A172 (cell line): ENCODE measurements at places on chromosomes 1 and 21.
A peak's percentile ranks its signal among the peaks of the same experiment; 100 is the strongest.

- DNase-seq = peak; percentile 69
Observed at GRCh38 chr1:31373056-31373896, at the start of gene FABP3. FABP3 (minus strand) TSS chr1:31373076; CDS start chr1:31373014, 62 bp downstream.

GRCh38 chr1:162235241-162235800, 141.3 kb downstream of the SPATA46 start:
- DNase-seq = no peak

- peak; percentile 100 for DNase-seq
Observed at GRCh38 chr1:221439747-221440501, 302.0 kb downstream of the DUSP10 start.

DNA sequence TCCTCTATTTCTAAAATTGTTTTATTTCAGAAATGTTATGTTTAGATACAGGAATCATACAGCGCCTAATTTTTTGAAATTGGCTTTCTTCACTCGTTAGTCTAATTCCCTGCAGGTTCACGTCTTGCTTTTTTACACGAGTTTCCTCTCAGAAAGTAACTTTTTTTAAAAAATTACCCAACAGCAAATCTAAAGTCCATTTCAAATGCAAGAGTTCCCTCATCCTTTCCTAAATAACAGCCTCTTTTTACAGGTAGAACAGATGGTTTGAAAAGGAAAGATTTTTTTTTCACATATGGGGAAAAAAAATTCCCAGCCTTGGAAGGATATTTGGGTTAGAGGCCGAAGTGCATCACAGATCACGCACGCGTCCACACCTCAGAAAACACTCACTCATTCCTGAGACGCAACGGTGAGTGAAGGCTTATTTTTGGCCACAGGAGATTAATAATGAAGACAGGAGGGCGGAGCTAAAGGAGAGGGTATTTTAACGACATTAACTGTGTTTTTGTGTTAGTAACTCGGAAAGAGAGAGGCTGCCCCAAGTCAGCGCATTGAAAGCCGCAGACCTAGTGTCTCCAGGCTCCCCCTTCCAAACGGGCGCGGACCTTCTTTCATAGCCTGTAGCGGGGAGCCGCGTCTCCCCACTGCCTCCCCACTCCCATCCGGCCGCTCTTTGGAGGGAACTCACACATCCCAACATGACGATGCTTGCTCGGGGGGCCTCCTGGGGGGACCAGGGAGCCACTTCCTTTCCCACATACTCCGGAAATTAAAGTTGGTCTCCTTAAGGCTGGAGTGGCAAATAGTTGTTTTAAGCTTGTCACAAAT, 969 bp upstream of the RIPK4 start:
- DNase-seq = peak; percentile 73

DNA sequence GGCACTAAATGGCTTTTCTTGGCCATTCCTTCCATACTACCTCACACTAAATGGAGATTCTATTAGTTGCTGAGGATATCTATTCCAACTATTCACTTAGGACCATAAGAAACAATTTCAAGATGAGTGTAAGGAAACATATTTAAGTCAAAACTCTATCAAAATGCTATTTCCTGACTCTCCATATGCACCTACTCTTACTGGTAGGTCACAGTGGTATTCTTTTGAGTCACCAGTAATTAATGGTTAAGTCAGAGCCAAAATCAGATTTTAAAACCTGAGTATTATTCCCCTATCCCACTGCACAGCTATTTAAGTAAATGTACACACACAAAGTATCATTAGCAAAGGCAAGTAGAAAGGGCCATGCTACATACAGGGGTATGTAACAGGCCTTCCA, 50.3 kb downstream of the ARID4B start:
- DNase-seq = no peak

DNA sequence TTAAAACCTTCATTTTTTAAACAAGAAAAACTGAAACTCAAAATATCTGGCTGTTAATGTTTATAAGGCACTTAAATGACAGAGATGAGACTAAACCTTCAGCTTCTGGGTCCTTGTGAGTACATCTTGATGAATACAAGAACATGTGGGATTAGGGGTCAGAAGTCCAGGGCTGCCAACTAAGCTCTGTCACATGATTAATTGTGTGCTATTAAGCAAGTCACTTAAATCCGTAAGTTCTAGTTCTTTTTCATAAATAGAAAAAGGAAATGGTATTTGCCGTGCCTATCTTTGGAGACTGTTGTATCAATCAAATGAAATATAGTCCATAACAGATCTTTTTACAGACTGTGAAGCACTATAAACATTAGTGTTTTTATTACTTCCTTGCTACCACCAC, 43.2 kb upstream of the KCTD3 start:
- no peak for DNase-seq

DNA sequence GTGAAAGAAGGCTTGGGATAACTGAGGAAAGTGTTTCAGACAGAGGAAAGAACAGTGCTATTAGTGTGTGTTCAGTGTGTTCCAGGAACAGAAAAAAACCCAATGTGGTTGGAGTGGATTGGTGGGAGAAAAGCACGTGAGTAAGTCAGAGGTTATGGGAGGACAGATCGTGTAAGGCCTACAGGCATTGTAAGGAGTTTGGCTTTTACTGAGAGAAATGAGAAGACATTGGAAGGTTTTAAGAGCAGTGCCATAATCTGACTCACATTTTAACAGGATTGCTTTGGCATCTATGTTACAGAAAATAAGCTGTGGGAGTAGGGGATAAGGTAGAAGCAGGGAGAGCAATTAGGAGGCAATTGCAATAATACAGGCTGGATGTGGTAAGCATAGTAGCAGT, 4.8 kb downstream of the ARPC5 start:
- DNase-seq = no peak

DNA sequence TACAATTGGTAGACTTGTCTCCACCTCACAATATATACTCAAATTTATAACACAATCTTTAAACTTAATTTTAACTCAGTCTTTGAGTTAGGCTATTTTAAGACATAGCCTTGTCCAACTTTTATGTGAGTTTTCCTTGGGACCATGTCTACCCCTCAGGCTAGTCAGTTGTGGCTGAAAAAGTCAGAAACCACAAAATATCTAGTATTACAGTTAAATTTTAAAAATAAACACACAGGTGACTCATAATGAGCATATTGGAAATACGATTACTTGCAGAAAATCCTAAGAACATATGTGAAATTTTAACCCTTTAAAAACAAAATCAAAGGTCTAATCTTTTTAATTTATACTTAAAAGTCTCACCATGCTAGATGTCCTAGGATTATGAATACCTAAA, 4.8 kb upstream of the ASB17 start:
- no peak for DNase-seq

DNA sequence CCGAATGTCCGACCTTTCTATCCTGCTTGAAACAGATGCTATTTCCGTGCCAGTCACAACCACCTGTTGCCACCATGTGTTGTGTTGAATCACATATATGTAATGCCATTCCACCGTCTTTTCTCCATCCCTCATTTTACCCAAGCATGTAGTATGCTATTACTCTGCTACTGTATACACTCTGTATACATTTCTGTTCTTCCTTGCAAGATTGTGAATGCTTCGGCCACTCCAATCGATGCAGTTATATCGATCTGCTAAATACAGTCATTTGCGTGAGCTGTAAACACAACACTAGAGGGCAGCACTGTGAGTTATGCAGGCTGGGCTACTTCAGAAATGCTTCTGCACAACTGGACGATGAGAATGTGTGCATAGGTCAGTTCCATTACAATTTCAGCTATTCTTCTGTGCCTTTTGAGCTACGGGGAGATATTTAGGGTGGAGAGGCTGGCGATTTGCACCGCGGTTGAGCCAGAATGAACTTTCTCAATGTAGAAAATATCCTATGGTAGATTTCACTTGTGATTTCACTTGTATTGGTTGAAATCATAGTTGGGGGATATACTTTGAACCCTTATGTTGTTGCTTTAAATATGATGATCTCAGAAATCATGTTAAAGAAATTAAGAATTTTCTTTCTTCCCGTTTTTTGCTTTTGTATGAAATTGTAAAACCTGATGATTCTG, 289.8 kb downstream of the NTNG1 start:
- DNase-seq = peak; percentile 16

DNA sequence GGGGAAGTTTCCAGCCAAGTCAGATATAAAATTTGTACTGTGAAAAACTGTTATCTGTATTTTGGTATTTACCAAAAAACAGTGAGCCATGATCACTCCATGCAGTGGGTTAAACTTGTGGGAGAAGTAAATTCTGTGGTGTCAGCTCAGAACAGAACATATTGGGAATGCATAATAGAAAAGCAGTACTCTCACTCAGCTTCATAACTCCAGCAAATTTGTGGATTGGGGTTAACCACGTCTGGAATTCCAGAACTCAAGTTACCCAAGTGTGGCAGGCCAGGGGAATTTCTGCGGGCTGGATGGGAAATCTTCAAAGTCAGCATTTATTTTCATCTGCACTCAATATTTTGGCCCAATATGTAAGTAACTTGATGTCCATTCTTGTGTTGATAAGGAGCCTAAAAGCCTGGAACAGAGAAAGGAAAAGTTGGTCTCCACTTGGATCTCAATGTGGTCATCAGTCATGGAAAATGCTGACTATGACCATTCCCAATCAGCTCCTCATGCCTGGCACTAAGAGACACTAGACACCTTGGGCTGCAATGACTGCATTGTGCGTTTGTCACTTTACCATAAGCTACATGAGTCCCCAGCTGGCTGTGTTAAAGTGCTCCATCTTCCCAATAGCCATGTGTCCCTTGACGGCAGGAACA, 39.1 kb upstream of the ENAH start:
- peak; percentile 51 for DNase-seq

DNA sequence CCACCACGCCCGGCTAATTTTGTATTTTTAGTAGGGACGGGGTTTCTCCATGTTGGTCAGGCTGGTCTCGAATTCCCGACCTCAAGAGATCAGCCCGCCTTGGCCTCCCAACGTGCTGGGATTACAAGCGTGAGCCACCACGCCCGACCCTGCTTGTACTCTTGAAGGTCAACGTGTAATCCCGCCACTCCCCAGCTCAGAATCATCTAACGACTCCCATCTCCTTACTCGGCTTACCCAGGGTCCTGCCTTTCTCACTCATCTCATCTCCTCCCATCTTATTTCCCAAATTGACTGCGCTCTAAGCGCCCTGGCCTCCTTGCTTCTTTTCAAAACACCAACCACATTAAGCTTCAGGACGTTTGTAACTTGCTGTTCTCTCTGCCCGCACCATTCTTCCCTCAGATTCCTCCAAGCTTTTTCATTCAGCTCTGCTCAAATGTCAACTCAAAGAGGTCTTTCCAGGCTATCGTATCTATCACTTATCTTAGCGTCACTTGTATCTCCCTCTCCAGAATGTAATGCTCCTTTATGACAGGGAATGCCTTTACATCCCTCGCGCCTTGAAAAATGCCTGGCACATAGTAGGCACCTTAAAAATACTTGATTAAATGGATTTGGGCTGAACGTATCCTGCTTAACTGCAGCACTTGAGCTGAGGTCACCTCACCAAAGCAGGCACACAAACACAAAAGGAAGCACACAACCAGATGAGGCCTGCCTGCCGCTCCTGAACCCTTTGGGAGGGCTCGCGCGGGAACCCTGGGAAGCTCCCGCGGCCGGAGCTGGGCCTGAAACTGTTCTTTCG, 1.4 kb upstream of the USP1 start:
- DNase-seq = no peak

DNA sequence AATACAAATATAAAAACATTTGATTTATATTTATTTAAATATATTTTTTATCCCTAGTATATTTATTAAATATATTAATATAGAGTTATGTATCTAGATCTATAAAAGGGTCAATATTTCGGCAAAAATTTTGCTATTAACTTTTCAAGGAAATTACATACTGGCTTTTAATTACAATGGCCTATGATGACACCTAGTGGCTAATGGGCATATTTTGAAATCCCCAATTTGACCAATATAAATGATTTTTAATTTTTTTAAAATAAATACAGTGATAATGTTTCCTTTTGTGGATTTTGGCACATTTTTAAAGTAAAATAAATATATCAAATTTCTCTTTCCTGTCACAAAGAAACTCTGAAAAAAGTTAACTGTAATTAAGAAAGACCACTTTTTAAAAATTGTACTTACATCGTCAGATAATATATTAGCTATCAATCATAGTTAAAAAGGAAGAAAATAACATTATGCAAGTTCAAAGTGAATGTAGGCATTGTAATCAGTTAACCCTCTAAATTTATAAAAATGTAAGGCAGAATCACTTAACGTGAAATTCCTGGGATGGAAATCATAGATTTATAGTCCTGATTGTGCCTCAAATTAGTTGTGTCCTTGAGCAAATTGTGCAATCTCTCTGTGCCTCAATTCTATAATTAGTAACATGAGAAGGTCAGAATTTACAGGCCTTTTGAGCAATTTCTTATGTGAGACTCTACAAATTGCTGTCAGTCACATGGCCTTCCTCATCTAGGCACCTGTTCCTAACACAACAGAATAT, 25.6 kb upstream of the RGS13 start:
- DNase-seq = peak; percentile 24

GRCh38 chr1:228399531-228400236, 7.0 kb downstream of the TRIM11 start:
- DNase-seq = no peak

DNA sequence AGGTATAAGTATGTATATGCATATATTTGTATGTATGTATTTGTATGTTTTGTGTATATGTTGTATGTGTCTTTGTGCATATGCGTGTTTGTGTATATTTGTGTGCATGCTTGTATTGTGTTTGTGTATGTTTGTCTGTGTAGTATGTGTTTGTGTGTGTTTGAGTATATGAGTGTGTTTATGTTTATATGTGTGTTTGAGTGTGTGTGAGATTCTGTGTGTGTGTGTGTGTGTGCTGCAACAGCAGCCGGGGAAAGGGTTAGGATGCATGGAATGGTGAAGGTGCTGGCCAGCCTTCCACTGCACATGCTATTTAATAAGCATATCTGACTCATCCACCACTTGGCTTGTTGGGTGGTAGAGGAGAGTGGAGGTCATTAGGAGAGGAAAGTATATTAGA, 46.6 kb upstream of the RAB4A start:
- peak; percentile 58 for DNase-seq

DNA sequence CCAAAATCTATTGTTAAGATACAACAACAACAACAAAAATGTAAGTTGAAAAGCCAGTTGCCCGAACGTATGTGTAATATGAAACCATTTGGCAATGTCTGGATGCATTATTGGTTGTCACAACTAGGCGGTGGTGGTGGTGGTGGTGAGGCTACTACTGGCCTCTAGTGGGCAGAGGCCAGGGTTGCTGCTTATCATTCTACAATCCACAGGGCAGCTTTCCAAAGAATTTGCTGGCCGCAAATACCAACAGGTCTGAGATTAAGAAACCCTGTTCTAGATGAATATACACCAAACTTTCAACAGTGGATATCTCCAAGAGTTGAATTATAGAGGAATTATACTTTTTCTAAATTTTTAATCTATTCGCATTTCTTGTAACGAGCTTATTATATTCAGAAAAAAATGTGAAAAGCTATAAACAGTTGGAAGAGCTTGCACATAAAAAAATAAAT, 26.8 kb upstream of the ZNF697 start:
- no peak for DNase-seq
